Jurkat, Clone E6-1 (cell line): ENCODE measurements at places on chromosomes 16 and 17.

- DNase-seq: no peak
Observed at GRCh38 chr17:10583834-10584233, 34.4 kb upstream of the MYH2 start.

- no peak for DNase-seq
Observed at GRCh38 chr16:58222532-58223316, 24.8 kb upstream of the CSNK2A2 start.

DNA sequence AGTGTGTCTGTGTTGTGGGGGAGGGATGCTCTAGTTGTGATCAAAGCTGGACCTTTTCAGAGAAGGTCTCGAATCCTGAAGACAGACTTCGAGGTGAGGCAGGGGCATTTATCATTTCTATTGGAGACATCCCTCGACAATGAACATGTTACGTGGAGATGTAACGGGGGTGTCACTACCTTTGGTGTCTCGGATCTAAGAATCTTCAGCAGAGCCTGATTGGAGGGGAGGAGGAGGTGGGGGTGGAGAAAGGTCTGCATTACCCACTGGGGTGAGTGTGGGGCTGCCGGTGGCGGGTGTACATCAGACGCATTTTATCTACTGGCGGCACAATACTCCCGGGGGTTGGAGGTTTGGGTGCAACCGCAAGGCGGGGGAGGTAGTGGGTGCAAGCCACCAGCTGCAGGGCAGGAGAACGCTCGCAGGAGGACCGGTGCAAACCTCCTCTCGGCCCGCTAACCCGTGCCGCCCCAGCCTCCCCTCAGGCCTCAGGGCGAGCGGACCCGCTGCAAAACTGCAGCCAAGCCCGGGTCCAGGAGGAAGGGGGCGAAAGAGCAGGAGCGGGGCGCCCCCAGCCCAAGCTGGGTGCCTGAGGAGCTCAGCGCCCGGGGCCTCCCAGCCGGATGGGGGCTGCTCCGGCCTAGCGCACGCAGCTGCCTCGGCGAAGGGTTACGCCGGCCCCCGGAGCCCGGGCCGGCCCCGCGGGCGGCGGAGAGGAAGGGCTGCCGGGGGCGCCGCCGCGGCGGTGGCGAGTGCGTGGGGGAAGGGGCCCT lies 735 bp downstream of the ZNF652 start:
- DNase-seq: peak; percentile 96

DNA sequence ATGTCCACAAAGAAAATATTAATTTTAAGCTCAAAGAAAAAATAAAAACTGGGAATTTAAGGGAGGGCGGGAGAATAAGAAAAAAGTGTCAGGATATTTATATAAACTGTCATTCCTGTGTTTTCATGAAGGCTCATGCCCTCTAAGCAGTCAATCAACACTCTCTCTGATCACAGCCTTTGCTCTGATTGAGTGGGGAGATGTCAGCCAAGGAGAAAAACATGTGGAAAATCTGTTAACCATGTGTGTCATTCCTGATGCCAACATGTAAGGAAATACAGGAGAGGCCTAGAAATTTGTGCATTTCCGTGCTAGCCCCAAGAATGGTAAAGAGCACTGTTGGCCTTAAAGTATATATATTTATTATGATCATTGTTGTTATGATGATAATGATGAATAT lies 137.9 kb upstream of the IRX5 start:
- no peak for DNase-seq

- no peak for DNase-seq
Observed at GRCh38 chr17:27491713-27492190, 35.5 kb downstream of the KSR1 start.

DNA sequence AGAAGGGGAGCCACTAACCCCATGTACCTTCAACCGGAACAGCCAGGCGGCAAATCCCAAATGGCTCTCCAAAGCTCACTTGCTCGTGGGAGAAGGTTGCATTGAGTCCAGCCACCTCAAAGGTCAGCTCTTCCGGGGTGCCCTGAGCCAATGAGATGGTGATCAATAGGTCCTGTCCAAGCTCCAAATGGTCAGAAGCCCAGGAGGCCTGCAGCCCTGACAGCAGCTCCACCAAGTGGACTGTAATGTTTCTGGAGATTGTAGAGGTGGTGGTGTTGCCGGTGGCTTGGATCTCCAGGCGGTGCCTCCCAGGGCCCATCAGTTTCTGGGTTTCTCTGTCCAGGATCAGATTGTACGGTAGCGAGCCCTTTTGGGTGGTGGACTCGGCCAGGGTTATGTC lies 39.9 kb upstream of the BCO1 start:
- DNase-seq: no peak

DNA sequence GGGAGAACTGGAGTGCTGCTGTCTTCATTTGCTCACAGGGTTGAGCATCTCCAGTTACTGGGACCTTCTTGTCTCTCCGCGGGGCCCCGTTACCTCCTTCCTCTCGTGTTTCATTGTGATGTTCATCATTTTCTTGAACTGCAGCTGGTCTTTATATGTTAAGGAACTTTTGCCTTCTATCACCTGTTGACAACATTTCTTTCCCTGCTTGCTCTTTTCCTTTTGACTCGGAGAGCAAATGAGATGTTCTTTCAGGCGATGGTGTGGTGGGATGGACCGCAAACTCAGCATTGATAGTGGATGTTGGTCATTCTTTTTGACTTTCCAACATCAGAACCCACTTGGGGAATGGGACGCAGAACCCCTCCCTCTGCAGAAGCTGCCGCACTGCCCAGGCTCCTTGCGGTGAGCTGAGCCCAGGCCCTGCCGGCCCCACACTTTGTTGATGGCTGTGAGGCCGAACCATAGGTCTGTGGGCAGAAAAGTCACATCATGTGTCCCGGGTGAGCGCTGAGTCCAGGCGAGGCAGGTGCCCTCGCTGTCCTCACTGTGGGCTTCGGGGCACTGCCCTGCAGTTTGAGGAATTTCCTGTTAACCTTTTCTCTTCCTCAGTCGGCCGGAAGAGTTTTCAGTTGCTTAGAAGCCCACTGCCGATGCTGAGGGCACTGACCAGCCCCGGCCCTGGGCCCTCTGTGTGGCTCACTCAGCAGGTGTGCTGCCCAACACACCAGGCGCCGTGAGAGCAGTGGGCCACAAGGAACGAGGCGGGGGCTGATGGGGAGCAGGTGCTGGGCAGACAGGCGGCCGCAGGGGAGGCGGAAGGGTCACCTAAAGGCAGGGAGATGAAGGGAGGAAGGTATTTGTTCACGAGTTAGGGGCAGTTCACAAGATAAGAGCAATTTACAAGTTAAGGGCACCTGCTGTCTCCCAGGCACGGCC lies 7.4 kb downstream of the RPL13 start:
- no peak for DNase-seq

GRCh38 chr17:6494239-6494941 lies 50.1 kb downstream of the PIMREG start:
- no peak for DNase-seq

DNA sequence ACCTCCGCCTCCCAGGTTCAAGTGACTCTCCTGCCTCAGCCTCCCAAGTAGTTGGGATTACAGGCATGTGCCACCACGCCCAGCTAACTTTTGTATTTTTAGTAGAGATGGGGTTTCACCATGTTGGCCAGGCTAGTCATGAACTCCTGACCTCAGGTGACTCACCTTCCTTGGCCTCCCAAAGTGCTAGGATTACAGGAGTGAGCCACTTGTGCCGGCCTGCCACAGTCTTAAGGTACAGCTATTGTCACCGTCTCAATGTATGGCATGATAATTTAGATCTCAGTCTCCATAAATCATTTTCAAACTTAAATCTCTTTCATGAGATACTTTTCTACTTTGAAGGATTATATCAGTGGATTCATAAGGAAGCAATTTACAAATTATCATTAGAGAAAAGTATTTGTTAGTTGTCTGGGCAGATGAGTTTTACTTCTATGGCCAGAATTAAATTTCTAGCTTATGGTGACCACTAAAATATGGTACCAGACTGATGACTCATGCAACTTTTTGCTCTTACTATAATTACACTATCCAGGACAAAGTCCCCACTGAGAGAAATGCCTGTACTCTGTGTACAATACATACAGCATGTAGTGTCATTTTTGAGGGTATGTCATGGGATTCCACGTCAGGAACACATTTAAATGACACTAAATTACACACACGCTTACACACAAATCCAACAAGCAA lies 1230.3 kb upstream of the GOT2 start:
- DNase-seq: no peak

DNA sequence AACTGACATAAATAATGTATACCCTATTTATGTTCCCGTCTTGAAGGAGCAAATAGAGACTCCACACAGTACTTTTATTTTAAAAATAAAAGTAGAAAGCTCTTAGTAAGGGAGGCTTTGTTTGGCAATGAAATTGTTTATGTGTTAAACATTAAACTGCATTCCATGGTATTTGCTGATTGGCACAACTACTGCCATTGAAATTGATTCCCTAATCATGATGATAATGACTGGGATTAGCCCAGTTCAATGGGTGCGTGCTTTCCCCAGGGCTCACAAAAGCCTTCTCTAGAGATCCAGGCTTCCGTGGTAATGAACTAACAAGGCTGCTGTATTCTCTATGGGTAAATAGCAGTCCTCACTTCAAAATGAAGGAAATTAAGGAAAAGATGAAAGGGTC lies 67.5 kb downstream of the GPRC5B start:
- no peak for DNase-seq

GRCh38 chr17:83136156-83136555 lies 56.7 kb downstream of the METRNL start:
- DNase-seq: no peak

DNA sequence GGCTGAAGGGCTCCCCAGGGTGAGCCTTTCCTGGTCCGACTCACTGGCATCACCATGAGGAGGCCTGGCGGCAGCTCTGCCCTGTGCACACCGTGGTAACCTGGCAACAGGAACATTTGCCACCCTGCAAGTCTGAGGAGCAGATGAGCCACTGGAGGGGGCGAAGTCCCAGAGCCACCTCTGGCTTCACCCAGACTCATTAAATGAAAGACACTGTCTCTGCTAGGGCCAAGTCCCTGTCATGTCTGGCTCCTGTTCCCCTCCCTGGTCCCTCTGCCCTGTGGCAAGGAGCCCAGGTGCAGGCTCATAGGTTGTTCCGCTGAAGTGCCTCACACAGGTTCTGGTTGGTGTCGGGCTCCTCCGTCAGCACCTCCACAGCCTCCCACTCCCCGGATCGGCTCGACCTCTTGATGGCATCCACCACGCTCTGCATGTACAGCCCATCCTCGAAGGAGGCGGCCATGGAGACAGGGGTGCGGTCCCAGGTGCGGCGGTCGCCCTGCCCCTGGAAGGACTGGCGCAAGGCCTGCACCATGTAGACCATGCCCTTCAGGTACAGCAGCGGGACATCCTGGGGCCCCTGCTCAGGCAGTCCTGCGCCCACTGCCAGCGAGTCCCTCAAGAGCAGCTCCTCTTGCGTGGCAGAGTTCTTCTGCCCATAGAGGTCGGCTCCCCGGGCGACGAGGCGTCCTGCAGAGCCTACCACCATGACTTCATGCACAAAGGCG lies 8.4 kb downstream of the C16orf86 start:
- no peak for DNase-seq

GRCh38 chr16:27326738-27327585 lies 13.2 kb downstream of the IL4R start:
- DNase-seq: peak; percentile 20

DNA sequence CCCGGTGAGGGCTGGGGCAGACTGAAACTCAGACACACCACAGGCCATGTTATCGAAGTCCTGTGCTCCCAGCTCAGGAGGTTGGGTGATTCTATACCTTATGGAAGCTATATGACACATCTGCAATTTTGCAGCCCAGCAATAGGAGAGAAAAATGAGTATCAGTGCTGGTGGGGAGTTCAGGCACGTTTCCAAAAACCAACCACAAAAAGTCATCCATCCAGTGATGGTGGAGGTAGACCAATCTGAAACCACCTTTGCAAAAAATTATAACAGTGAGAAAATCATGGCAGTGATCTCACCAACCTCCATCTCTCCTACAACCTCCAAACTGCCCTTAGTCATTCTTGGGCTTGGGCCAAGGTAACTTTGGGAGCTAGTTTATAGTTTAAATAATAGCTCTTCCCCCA lies 327.9 kb downstream of the SLC39A11 start:
- DNase-seq: no peak

GRCh38 chr17:77266891-77267341 lies 126.1 kb downstream of the SEC14L1 start:
- no peak for DNase-seq

GRCh38 chr17:32142857-32143526 lies 690 bp downstream of the RHOT1 start:
- no peak for DNase-seq

DNA sequence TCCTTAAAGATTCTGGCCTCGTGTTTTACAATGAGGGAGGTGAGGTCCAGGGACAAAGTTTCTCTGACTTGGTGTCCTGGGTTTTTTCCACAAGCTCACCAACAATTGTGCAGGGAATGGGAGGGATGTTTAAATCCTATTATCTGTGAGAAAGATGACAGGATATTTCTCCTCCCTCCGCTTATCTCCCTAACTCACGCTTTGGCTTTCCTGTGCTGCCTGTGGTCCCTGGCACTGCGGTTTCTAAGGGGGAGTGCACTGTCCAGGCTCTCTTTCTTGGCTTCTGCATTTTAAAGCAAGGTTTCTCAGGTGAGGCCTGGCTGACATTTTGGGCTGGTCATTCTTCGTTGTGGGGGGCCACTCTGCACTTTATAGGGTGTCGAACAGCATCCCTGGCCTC lies 16.4 kb downstream of the GGA3 start:
- no peak for DNase-seq

DNA sequence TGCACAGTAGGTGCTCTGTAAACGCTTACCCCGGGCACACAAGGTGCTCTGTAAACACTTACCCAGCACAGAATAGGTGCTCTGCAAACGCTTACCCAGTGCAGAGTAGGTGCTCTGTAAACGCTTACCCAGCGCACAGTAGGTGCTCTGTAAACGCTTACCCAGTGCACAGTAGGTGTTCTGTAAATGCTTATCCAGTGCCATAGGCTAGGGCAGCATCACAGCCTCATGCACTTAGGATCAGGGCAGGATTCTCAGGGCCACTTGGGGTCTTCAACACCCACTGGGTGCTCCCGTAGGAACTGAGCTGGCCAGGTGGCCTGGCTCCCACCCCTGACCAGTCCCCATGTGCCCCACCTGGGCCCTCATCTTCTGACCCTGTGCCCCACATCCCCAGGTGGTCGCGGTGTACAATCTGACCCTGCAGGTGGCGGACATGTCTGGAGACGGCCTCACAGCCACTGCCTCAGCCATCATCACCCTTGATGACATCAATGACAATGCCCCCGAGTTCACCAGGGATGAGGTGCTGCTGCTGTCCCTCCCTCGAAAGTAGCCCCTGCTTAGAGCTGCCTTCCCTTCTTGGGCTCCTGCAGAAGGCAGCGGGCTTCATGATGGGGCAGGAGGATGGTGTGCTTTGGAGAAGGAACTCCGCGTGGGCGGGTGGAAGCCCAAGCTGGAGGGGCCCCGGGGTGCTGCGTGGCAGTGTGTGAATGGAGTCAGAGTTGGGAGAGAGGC lies 13.1 kb downstream of the SLC22A31 start:
- peak; percentile 36 for DNase-seq

GRCh38 chr16:57608462-57609113 lies 19.8 kb upstream of the ADGRG1 start:
- DNase-seq: no peak

GRCh38 chr17:77631307-77631706 lies 327.2 kb upstream of the TNRC6C start:
- DNase-seq: no peak
